ENCODE measurements at places on chromosomes 11 and 22.

DNA sequence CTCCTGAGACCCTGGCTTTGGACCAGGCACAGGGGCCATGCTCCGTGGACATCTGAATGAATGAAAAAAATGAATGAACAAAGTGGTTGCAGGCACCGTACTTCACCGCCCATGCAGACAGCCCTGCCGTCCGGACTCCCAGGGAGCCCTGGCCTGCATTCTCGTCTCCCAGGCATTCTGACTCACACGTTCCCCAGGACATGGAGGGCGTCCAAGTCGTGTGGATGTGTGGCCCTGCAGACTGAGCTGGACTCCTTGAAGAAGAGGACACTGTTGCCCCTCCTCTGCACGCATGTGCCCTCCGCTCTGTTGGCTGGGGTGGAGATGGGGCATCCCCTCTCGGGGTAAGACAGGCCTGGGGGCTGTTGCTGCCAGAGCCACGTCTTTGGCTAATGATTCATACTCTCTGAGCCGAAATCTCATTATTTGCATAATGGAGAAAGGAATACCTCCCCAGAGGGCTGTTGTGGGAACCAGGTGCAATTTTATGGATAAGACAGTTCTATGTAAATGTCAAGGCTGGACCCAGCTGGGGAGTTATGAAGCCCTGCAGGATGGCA is 49.7 kb downstream of the RTL6 start:
- peak; percentile 82 for DNase-seq

DNA sequence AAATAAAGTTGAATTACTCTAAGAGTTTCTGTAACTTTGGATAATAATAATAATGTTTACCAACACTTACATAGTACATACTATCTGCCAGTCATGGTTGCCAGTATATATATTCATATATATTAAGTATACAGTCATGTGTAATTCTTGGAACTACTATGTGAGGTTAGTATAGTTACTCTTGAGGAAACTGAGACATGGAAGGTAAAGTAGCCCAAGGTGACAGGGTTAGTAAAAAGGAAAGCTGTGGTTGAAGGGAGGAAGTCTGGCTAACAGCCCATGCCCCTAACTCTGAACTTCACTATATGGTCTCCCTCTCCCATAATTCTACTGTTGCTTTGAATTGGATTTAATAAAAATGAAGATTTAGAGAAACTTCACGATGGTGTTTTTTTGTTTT is 24.9 kb downstream of the FDX1 start:
- no peak for DNase-seq

DNA sequence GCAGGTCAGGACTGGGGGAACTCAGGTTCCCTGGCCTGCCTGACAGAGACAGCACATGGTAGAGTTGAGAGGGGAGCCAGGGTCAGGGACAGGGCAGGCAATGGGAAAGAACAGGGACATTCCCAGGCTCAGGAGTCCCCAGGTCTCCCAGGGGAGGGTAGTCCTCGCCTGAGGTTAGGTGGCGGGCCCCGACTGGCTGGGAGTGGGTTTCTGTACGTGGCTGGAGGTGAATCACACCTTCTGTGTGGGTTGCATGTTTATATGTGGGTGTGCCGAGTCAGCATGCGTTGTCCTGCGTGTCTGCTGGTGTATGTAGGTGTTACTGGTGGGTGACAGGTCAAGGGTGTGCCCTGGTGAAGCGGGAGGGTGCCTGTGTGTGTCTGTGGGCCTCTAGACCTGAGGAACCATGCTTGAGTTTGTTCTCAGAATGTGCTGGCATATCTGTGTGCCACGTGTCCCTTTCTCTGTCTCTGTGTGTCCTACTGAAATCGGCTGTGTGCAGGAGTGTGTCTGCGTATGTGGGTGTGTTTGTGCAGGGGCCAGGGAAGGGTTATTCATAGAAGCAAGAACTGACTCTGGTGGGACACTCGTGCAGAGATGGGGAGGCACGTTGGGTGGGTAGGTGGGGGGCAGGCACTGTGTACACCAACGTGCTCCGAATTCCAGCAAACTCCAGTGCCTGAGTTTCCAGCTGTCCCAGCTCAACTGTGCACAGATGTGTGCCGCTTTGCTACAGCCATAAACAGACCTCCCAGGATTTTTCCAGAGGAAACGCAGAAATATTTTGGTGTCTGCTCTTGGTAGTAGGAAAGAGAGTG is 23.8 kb upstream of the OAF start:
- no peak for DNase-seq

DNA sequence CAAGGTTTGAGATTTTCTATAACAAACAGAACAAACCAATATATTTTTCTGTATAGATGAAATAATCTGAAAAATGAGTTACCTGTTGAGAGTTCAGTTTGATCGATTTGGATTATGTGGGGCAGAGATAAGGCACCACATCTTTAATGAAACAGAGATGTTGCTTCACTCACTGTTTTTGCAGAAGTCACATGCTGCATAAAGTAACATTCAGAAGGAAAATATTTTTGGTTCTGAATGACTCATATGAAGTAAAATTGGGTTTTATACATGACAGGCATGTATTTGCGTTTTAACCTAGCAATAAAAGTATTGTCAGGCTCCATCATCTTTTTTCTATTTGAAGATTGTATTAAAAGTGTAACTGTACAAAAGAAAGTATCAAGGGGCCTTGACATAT is 77.8 kb downstream of the BBOX1 start:
- no peak for DNase-seq

- DNase-seq: no peak
Measured at GRCh38 chr11:76456571-76456970, 11.8 kb downstream of the EMSY start.

DNA sequence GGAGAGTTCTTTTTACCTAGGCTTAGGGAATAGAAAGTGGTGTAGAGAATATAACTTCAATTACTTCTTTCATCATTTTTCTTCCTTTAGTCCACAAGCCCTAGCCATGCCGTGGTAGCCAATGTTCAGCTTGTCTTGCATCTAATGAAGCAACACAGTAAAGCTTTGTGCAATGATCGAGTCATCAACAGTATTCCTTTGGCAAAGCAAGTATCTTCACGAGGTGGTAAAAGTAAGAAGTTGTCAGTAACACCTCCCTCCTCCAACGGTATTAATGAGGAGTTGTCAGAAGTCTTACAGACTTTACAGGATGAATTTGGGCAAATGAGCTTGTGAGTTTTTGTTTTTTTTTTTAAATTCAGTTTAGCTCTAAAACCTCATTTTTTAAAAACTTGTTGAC is 37.4 kb downstream of the CEP57 start:
- no peak for DNase-seq

GRCh38 chr22:22463855-22464540 is 44.5 kb downstream of the ZNF280B start:
- no peak for DNase-seq

GRCh38 chr11:95098826-95099225 is 9.2 kb downstream of the ENDOD1 start:
- DNase-seq: no peak

GRCh38 chr22:22787151-22787550 is 100.5 kb upstream of the IGLL5 start:
- no peak for DNase-seq

GRCh38 chr11:63556404-63557013 is 6.7 kb downstream of the PLAAT2 start:
- peak; percentile 49 for DNase-seq

DNA sequence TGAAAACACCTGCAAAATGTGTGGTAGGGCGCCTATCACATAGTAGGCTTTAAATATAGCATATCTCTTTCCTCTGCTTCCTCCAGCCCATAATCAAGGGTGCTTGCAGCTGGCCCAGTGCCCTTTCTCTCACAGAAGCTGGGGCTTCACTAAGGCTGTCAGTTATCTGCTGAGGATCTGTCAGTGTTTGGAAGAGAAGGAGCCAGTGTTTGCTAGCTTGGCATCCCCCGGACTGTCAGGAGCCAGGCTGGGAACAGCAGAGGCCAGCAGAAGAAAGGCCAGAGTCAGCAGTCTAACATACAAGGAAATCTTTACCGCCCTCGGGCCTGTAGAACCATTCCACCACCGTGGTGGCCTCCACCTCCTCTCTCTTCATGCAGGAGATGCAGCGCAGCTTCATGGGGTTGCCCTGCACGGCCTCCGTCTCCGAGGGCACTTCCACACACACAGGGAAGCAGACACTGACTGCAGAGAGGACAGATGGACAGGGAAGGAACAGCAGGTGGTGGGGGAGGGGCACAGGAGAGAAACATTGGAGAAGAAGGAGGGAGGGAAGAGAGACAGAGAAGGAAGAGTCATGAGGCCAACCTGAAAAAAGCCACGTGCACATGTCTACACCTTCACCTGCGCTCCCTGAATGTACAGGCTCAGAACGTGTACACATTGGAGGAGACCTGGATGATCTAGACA is 9.0 kb downstream of the SCN3B start:
- DNase-seq: no peak

DNA sequence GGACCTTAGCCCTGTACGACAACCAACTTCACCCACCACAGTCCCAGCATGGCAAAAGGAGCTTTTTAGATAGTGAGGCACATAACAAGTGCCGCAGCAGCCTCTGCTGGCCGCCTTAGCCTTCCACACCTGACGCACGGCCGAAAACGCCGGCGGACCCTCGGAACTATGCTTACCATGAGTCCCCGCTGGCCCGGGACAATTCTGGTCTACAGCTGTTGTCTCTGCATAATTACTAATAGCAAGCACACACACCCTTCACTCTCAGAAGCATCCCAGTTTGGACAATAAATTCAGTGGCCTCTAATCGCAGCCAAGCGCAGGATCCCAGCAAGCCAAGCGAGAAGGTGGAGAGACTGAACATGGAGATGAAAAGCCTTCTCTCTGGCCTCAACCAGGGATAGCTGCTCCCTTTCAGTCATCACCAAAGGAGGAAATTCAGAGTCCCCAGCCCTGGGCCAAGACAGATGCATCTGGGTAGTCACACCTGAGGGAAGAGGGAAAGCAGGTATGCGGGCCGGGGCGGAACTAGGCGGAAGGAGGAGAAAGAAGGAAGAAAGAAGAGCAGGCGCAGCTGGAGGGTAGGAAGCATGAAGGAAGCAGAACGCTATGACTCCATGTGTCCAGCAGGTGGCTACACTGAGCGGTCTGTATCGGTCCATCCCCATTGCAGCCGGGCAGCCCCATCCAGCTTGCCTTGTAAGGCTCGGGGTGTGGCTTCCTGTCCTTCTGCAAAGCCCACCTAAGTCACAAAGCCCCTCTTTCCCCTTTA is 40.3 kb downstream of the BUD13 start:
- DNase-seq: no peak

GRCh38 chr11:131597890-131598289 is 227.5 kb downstream of the NTM start:
- DNase-seq: no peak

- no peak for DNase-seq
Measured at GRCh38 chr11:24723231-24723630, 226.4 kb downstream of the LUZP2 start.

DNA sequence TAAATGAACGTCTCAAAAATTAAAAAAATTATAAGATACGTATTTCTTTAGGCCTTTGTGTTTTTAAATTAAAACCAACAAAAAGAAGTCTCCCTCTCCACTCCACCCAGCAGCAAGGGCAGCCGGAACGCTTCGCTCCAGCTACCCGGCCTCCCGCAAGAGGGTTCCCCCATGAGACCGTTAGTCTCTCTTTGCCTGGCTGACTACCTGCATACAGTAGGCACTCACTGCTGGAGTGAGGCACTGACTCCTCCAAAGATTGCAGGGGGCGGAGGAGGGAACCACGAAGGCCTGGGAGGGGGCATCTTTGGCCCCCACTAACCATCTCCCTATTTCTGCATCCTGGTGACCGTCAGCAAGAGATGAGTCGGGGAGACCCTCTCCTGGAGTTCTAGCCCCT is 10.1 kb downstream of the CBX6 start:
- no peak for DNase-seq

DNA sequence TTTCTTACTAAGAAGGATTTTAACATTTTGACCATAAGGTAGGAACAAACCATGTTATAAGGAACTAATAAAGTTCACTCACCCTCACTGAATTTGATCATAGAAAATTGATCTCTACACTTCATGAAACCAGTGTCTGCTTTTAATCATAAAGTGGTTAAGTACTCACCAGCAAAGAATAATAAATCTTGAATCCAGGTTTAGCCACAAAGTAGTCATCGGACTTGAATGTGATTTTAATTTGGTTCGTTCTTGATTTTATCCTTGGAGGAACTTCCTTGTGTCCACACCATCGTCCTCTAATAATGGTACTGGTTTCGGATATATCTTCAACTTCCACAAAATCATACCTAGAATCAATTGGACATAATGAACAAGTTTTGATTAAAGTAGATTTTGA is 40.5 kb upstream of the DDI1 start:
- DNase-seq: no peak

GRCh38 chr11:17186932-17187692 is 20.7 kb downstream of the PIK3C2A start:
- no peak for DNase-seq

DNA sequence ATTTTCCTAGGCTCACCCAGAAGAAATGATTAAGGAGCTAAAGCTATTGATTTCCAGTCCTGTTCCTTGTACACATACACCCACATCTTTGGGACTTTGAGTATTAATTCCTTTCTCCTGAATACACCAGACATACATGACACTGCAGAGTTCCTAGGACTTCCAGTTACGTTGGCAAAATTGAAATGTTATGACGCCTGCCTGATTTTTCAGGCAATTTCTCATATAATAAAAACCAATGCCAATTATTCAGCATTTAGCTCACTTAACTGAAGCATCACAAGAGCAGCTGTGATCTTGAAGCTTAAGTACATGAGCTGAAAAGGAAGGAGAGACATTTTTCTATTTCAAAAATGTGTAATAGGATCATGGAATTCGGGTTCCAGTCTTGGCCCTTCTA is 4.5 kb downstream of the CLMP start:
- DNase-seq: no peak

DNA sequence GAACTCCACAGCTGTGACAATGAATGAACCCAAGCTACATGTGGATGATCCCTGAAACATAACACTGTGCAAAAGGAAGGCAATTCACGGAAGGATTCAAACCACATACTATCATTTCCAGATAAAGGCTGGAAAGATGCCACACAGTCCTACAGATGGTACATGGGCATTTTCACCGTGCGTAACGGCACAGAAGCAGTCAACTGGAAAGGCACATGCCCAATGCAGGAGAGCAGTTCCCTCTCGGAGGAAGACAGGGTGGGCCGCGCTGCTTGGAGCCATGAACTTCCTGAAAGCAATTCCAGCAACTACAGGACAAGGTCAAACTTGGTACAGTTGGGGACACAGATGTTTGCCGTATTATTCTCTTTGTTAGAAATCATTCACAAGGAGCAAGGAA is 103.7 kb downstream of the SHANK2 start:
- no peak for DNase-seq

DNA sequence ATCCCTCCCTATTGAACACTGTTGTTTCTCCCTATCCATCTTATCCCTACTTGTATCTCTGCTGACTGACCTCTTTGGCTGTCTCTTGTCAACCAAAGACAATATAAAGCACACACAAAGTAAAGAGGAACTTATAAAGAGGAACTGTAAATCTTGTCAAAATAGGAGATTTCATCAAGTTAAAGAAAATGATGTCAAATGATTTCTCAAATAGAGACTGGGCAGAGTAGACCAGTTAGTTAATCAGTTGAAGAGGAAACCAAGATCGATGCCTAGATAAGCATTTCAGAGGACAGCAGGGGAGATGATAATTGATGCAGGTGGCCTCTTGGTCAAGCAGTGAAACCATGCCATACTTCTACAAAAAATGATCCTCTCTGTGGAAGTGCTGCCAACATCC is 22.7 kb downstream of the KCNQ1OT1 start:
- no peak for DNase-seq

GRCh38 chr11:8290081-8290810 is 26.6 kb upstream of the LMO1 start:
- DNase-seq: peak; percentile 43
